ENCODE measurements at places on chromosomes 3 and 15.

GRCh38 chr3:24263069-24263668 lies 231.5 kb downstream of the THRB start:
- H3K4me3 ChIP-seq: no peak overlapping the region
- H3K4me1 ChIP-seq: no peaks in the 10 kb centered on the region
- H3K27me3 ChIP-seq: no peaks in the 10 kb centered on the region
- DNase-seq: no peak
- no peak overlapping the region for H3K27ac ChIP-seq
- no peaks in the 10 kb centered on the region for H3K36me3 ChIP-seq

DNA sequence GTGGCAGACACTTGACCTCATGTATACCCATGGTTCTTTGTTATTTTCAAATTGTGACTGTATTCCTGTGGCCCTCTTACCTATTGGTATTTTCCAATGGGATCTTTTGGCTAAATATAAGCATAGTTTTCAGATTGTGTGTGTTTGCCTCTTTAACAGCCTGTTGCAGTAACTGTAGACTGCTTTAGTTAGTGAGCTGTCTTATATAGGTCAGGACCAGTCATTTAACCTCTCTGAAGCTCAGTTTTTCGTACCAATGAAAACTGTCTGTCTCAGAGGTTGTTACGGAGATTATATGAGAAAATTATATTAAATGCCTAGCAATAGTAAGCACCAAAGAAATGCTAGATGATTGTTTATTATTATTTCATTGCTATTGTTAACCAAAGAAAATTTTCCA lies 29.3 kb upstream of the CAPN3 start:
- no peaks in the 10 kb centered on the region for H3K27me3 ChIP-seq
- H3K27ac ChIP-seq: no peak overlapping the region
- H3K4me1 ChIP-seq: no peaks in the 10 kb centered on the region
- no peak for DNase-seq
- H3K4me3 ChIP-seq: no peak overlapping the region

GRCh38 chr3:196124608-196125007 lies 42.7 kb upstream of the TFRC start:
- H3K27ac ChIP-seq: no peak overlapping the region
- H3K4me3 ChIP-seq: no peak overlapping the region
- H3K36me3 ChIP-seq: no peaks in the 10 kb centered on the region
- no peaks in the 10 kb centered on the region for H3K27me3 ChIP-seq
- H3K4me1 ChIP-seq: peaks cover 62% of the 10 kb centered on the region

DNA sequence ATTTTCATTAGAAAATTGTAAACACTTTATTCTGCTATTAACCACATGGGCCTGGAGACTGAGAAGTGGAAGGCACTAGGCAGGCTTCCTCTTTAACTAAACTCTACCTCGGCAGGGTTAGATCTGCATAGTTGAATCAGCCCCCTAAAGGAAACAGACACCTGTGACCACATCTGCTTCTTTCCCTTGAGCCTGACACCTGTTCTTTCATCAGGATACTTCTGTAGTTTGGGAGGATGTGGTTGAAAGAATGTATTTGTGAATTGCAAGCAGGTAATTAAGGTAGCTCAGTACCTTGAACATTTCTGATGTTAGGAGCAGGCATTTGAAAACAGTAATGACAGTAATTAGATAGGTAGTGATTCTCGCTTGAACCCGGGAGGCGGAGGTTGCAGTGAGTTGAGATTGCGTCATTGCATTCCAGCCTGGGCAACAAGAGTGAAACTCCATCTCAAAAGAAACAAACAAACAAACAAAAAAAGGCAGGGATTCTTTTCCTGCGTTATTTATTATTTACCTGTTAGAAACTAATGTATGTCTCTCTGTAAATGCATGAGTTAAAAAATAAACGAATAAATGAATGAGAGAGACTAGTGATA lies 468.5 kb downstream of the NLGN1 start:
- no peak for DNase-seq
- no peak overlapping the region for H3K27ac ChIP-seq
- no peaks in the 10 kb centered on the region for H3K4me1 ChIP-seq
- no peaks in the 10 kb centered on the region for H3K36me3 ChIP-seq

DNA sequence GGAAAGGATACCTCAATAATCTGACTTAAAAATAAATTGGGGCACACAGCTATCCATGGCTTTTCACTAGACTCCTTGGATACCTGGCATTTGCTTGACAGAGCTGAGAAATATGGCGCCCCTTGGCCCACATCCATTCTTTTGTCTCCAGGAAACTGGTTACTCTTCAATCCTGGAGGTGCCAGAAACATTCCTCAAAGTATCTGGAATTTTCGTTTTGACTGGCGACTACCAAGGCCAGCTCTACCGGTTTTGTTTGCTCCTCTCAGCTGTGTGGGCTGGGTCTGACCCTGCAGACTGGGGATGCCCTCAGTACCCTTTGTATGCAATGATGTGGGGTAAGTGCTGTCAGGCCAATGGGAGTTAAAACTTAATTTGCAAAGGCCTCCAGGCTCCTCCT lies 27.0 kb downstream of the KATNBL1 start:
- no peak overlapping the region for H3K4me3 ChIP-seq
- H3K27ac ChIP-seq: no peak overlapping the region
- peaks cover 30% of the 10 kb centered on the region for H3K36me3 ChIP-seq
- no peak for DNase-seq
- no peaks in the 10 kb centered on the region for H3K27me3 ChIP-seq
- peaks cover 3% of the 10 kb centered on the region for H3K4me1 ChIP-seq

GRCh38 chr15:93037820-93038705 lies 50.9 kb downstream of the RGMA start:
- no peak overlapping the region for H3K4me3 ChIP-seq

DNA sequence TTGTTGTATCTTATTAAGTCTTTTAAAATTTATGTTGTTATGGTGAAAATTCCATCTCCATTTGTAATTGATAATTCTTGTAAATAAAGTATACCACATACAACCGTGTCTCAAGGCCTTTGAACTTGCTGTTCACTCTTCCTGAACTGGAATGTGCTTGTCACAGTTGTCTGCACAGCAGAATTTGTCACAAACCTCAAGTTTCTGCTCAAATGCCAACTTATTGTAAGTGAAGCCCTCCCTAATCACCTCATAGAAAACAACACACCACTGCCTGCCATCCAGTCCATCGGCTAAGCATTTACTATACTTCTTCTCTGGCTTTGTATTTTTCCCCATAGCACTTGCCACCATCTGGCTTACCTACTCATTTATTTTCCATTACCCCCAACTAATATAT lies 192.3 kb downstream of the THRB start:
- no peak for DNase-seq
- no peaks in the 10 kb centered on the region for H3K4me1 ChIP-seq
- no peaks in the 10 kb centered on the region for H3K27me3 ChIP-seq
- H3K4me3 ChIP-seq: no peak overlapping the region
- no peak overlapping the region for H3K27ac ChIP-seq

DNA sequence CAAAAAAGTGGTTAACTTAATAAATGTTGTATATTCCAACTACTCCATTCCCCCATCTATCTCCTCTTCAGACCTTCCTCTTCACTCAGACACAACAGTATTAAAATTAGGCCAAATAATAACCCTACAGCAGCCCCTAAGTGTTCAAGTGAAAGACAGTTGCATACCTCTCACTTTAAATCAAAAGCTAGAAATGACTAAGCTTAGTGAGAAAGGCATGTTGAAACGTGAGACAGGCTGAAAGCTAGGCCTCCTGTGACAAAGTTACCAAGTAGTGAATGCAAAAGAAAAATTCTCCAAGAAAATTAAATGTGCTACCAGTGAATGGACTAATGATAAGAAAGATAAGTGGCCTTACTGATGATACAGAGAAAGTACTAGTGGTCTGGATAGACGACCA lies 71.7 kb downstream of the ANKRD28 start:
- H3K4me3 ChIP-seq: no peak overlapping the region
- DNase-seq: no peak
- peaks cover 94% of the 10 kb centered on the region for H3K36me3 ChIP-seq
- no peaks in the 10 kb centered on the region for H3K4me1 ChIP-seq

DNA sequence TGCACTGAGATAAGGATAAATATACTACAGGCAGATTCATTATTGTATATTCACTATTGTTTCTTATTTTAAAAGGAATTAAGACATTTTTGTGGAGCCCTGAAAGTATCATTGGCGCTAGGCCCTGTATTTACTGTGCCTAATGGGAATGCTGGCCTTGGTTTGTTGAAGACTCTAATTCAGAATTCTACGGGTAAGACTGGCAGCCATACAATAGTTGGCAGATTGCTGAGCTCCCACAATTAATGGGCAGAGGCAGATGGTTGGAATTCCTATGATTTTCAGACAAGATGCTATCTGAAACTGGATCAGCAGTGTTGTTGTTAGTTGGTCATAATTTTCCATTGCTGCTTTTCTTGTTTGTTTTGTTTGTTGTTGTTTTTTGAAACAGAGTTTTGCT lies 14.7 kb downstream of the PGBD4 start:
- H3K4me1 ChIP-seq: no peaks in the 10 kb centered on the region
- DNase-seq: no peak
- no peak overlapping the region for H3K27ac ChIP-seq
- no peaks in the 10 kb centered on the region for H3K36me3 ChIP-seq

DNA sequence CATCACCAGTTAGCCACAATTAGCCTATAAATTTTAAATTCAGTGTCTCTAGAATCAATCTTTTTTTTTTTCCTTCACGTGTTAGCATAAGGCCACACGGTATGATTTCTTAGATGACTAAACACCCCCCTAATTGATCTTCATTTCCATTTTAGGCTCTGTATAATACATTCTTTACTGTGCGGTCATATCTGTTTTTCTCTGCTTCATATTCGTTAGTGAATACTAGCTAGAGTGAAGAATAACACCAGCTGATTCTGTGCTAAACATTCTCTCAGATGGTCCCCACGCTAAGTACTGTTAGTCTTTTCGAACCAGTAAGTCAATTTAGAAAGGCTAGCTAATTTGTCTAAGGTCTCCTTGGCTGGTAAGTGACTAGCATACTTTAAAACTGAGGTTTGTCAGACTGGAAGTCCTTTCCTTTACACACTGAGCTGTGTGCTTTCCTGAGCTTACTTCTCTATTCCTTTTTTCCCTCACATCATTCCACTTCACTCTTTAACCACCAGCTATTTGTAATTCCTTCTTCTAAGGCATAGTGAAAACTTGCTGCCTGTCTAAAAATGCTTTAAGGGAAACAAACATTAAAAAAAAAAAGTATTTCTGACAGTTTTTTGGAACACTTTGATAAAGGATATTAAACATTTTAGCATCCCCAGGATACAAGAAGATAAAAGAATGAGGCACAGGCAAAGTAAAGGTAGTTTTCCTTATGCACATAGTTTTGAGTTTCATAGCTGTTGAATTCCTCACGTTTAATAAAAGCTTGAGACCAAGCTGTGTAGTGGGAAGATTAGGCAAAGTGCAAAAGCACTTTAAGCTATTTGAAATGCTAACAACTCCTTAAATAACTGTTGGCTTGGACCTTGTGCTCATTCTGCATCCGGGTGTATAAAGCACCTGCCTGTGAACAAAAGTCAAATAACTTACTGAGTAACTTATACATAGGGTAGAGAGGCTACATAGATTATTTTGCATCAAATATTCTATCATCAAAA lies 17.1 kb downstream of the ZFAND6 start:
- DNase-seq: no peak
- H3K36me3 ChIP-seq: no peaks in the 10 kb centered on the region
- no peaks in the 10 kb centered on the region for H3K27me3 ChIP-seq
- peak overlapping the region; percentile 27 for H3K27ac ChIP-seq

DNA sequence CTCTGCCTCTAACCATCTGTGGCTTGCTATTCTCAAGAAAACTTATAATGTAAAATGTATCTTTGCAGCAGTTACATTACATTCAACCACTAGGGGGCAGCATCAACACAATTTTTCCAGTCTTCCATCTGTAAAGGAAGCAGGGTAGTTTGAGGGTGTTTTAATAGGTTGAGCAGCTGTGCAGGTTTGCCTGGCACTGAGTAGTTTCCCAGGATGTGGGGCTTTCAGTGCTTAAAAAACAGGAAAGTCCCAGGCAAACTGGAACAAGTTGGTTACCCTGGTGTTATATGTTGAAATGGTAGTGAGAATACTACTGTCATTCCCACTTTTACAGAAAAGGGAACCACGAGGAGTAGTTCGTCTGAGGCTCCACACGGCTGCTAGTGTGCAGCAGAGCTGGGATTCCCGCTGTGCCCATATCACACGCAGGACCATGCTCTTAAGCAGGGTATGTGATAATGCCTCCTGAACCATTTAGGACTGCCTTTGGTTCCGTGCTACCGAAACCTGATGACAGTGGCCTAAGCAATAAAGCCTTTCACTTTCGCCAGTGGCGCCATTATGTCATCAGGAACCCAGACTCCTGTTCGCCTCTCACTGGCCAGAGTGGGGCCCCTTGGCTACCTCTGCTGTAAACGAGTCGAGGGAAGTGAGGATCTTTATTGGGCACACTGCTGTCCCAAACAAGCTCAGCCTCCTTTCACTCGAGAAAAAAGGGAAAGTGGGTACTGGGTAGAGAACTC lies 64.7 kb upstream of the ZBTB38 start:
- H3K27me3 ChIP-seq: no peaks in the 10 kb centered on the region
- H3K27ac ChIP-seq: no peak overlapping the region
- H3K36me3 ChIP-seq: no peaks in the 10 kb centered on the region
- peaks cover 5% of the 10 kb centered on the region for H3K4me1 ChIP-seq

DNA sequence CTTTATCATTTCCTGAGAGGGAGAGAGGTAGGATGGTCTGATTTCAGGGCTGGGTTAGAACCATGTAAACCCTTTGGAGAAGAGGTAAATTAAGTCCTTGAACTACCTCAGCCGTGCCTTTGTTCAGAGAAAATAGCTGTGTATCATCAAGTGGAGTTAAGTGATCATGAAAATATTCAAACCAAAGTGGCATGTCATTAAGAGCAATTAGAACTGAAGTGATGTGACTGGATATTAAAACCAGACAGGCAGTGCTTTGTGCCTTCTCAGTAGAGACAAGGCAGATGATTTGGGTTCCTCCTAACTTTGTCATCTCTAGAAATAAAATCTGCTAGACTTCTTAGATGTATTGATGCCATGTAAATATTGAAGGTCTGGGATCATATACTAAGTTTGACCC lies 171.5 kb downstream of the IL5RA start:
- no peaks in the 10 kb centered on the region for H3K4me1 ChIP-seq
- H3K27ac ChIP-seq: no peak overlapping the region
- DNase-seq: no peak
- H3K27me3 ChIP-seq: no peaks in the 10 kb centered on the region

DNA sequence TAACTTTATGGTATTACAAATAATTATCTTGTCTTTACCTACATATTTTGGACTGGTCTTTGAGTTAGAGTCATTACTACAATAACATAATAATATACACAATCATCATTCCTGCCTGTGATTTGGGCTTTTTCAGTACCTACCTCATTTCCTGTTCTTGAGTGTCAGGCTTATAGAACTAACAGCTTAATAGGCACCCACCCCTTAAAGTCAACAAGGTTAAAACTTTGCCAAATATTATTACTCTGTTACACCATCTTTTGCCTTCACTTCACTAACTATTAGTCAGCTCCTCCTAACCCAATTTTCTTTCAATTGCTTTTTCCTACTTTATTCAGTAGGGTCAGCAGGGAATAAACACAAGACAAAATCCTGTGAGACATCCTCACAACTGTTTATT lies 488.7 kb upstream of the AGTR1 start:
- no peak overlapping the region for H3K4me3 ChIP-seq
- H3K36me3 ChIP-seq: no peaks in the 10 kb centered on the region
- no peak overlapping the region for H3K27ac ChIP-seq
- H3K27me3 ChIP-seq: no peaks in the 10 kb centered on the region
- H3K4me1 ChIP-seq: no peaks in the 10 kb centered on the region

Measured in common myeloid progenitor, CD34-positive (primary cell).